GM03348 (cell line): ENCODE measurements at places on chromosomes 6 and 20.
A peak's percentile ranks its signal among the peaks of the same experiment; 100 is the strongest.

- peak; percentile 49 for DNase-seq
Observed at GRCh38 chr6:21915707-21916260, 322.2 kb downstream of the SOX4 start.

GRCh38 chr6:157436944-157437336 lies 56.0 kb downstream of the ZDHHC14 start:
- no peak for DNase-seq

DNA sequence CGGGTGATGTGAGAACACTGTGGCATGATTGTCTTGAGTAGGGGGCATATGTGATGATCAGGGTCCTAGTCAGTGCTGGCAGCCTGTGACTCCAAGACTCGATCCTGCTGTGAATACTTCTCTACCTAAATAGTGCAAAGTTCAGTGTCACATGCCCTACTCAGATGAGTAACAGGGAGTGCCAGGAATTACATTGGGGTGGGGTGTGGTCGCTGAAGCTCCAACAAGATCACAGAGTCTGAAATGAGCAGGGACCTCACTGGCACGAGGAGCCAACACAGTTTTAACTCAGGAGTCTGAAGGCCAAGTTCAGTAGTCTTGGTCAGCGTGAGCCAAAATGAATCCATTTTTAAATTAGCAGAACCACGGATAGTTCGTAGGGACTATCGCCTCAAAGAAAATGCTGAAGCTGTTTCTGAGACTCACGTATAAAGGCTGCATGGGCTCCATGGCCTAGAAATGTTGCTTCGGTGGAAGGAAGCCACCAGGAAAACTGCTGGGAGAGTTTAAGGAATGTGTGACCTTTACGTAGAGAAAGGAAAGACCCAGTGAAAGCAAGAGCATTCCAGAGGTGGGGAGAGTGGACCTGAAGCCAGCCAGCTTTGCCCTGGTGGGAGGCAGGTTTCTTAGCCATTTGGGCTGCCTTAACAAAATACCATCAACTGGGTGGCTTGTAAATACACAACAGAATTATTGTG lies 72.2 kb downstream of the RPP40 start:
- no peak for DNase-seq

GRCh38 chr20:58991715-58992114 lies 10.7 kb downstream of the NELFCD start:
- no peak for DNase-seq

GRCh38 chr20:56249244-56249955 lies 868 bp downstream of the MC3R start:
- peak; percentile 9 for DNase-seq

DNA sequence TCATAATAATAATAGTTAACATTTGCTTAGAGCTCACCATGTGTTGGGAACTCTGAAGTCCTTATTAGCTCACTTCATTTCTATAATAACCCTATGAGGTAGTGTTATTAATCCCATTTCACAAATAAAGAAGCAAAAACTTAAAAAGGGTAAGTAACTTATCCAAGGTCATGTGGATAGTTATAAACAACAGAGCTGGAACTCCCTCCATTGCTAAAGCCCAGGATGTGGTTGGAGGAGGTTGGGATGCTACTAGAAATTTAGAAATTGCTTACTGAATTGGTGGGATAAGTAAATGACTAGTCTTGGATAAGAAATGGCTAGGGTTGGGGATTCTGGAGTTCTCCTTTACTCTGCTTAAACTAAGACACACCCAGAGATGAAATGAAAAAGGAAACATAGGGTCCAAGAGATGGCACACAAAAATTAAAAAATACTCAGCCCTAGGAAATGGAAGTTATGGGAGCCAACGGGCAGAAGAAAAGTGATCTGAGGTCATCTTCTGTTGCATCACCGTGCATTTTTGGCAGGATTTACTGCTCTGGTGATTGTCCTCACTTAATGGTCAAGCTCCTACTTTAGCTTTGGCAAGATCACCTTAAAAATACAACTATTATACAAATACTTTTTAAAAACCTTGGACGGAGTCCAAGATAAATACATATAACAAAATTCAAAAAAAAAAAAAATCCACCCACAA lies 7.7 kb upstream of the CLIC5 start:
- no peak for DNase-seq

DNA sequence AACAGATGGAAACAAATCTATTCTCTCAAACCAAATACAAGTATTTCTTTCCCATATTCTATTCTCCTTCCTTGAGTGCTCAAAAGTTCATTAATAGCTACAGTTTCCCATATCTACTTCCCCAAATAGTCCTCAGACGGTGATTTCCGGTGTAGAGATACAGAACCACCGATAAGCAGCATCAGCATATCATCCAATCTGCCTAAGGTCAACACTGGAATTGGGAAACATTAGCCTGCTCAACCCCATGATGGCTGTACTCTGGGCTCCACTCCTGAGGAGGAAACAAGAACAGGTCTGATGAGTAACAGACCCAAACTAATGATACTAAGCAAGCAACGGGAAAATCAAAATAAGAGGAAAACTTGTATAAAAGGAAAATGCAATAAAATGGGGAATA lies 115.6 kb downstream of the EPB41L2 start:
- no peak for DNase-seq

DNA sequence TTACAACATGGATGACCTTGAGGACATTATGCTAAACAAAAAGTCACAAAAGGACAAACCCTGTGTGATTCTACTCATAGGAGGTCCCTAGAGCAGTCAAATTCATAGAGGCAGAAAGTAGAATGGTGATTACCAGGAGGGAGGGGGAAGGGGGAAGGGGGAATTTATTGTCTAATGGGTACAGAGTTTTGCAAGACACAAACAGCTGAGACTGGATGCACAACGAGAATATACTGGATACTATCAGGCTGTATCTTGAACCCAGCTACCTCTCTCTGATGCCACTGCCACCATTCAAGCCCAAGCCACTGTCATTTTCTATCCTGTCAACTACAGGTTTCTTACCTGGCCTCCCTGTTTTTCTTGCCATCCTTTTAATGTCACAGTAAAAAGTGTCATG lies 252.3 kb downstream of the ATXN1 start:
- no peak for DNase-seq

GRCh38 chr6:130320908-130321307 lies 44.9 kb upstream of the TMEM200A start:
- no peak for DNase-seq

DNA sequence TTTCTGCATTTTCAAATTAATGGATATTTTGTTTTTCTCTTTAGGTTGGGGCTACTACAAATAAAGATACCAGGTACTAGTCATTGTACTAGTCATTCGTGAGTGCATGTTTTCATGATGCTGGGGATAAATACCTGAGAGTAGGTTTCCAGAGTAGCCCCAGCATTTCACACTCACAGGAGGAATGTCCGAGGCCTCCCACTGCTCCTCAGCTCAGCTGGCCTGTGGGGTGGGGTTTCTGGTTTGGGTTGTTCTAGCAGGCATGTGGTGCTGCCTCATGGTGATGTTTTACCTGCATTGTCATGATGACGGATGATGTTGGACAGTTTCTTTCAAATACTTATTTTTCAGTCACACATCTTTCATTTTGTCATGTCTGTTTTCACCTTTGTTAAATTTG lies 144.5 kb downstream of the SMOC2 start:
- DNase-seq, result no peak

GRCh38 chr6:84220809-84221409 lies 6.5 kb downstream of the CEP162 start:
- DNase-seq, result peak; percentile 19

GRCh38 chr6:149318581-149319286 lies 1.2 kb downstream of the TAB2 start:
- DNase-seq, result peak; percentile 21

GRCh38 chr6:73227606-73228255 lies 2.4 kb upstream of the KHDC1L start:
- DNase-seq, result no peak

DNA sequence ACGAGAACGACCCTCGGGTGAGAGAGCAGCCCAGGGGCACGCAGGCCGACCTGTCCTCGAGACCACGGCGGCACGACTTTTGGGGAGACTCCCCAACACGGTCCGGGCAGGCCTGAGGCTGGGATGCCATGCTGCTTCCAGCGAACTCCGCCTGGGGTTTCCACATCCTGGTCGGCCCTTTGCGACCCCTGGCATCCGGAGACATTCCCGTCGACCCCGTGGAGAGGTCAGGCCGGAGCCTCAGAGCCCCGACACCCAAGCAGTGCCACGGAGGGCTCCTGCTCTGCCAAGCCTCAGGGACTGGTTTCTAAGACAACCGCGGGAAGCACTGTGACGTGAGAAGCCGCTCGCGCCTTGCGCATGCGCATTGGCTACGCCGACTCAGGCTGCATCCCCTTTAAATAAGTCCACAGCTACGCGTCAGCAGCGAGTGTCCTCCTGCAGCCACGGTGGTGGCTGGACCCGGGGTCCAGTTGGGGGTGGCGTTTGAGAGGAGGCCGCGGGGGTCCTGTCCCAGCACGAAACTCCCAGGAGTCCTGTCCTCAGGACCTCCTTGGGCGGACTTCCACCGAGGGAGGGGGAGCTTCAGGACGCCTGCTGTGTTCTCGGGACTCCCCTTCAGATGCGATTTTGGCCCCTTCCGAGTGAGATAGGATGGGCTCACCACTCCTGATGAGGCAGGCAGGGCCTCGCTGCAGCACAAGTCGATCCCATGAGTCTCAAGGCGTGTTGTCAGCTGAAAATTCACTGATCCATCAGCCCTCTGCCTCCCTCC lies 1089.3 kb upstream of the DEFB115 start:
- DNase-seq, result no peak

DNA sequence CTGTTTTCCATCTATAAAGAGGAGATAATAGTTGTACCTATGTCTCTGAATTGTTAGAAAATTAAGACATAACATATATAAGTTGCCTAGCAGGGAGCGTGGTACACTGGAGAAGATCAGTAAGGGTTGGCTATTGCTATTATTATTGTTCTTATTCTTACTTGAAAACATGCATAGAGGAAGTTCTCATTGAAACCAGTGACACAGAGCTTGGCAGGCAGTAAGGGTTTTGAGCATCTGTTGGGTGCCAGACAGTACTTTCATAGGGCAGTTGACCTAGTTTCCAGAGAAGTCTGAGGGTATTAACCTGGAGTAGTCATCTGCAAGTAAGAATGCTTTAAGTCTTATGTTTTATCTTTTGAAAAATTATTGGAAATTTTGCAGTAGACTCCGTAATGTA lies 13.3 kb upstream of the SGK1 start:
- no peak for DNase-seq

- no peak for DNase-seq
Observed at GRCh38 chr20:59145247-59145923, 18.2 kb upstream of the ZNF831 start.

DNA sequence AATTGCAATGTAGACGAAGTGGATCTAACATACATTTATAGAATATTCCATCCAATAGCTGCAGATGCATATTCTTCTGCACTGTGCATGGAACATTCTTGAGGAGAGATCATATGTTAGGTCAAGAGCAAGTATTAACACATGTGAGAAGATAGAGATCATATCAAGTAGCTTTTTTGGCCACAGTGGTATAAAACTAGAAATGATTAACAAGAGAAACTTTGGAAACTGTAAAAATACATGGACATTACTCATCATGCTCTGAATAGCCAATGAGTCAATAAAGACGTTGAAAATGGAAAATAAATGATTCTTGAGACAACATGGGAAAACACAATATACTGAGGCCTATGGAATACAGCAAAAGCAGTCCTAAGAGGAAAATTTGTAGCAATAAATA lies 94.2 kb downstream of the STXBP5 start:
- DNase-seq, result no peak

- DNase-seq, result no peak
Observed at GRCh38 chr6:160510199-160510598, 153.9 kb downstream of the LPA start.

DNA sequence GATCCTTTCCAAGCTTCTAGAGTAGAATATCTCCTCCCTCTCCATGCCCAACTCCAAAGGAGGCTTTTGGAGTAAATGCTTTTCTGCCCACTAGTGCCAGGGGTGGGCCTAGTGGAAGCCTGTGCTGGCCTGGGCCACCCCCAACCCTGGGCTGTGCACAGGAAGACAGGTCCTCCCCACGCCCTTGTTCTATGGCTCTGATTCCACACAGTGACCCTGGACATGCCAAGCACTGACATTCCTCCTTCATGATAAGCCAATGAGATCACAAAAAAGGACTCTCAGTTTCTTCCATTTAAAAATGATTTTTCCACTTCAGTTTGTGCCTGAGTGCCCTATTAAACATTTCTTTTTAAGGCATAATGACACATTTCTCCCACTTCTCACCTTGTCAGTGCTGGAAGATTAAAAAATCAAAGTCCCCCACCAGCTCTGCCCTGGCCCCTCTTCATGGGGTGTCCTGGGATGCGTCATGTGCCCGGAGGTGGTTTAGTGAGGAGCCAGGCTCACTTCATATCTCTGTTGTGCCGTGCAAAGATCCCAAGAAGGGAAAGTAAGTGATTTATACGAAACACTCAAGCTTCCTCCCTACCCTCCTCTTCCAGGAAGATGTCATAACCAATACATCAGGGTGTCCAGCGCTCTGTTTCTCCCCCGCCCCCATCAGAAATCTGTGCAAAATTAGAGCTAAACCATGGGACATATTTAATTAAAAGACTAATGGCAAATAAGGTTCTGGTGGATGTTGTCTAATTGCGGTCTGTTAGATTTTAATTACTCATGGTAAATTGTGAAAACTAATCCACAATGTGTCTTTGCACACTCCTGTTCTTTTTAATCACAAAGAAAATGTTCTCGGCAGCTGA lies 255.0 kb downstream of the NRN1 start:
- peak; percentile 51 for DNase-seq

- no peak for DNase-seq
Observed at GRCh38 chr6:82551831-82552230, 188.2 kb downstream of the TPBG start.

- DNase-seq, result no peak
Observed at GRCh38 chr6:568954-569523, 87.9 kb downstream of the HUS1B start.

- peak; percentile 95 for DNase-seq
Observed at GRCh38 chr20:56439771-56440291, 27.8 kb downstream of the CASS4 start.

DNA sequence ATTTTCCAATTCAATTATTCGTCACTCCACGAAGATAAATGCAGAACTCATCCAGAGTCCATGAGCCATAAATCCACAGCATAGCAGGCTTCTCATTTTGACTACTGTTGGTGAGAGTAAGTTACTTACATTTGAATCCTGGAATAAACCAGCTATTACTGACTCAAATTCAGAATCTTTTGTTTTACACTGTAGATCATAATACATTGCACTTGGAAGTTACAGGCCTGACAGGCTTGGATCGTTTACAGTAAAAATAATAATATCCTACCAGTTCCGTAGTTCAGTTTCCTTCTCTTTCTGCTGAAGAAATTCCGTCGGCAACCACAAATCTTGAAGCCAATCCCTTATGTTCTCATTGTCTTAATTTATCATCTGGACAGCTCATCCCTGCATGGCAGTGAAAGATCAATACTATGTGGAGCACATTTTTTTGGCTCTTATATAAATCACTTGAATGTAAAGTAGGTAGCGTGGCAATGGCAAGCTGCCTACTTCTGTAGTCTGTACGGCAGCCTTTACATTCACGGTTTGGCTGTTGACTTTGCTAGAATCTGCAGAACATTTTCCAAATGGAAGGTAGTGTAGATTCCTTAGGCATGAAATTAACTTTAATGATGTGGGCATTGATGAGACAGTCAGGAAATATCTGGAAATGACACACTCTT lies 142.9 kb downstream of the WDR27 start:
- DNase-seq, result peak; percentile 68

GRCh38 chr6:26286168-26286877 lies 78.7 kb upstream of the BTN3A2 start:
- DNase-seq, result peak; percentile 43
